Stimulated activated CD8-positive, alpha-beta memory T cell treated with anti-CD3 and anti-CD28 coated beads, Interleukin-7, amount 100 ng/mL, for 48 hours (primary cell): ENCODE measurements at places on chromosomes 5 and 9.

DNA sequence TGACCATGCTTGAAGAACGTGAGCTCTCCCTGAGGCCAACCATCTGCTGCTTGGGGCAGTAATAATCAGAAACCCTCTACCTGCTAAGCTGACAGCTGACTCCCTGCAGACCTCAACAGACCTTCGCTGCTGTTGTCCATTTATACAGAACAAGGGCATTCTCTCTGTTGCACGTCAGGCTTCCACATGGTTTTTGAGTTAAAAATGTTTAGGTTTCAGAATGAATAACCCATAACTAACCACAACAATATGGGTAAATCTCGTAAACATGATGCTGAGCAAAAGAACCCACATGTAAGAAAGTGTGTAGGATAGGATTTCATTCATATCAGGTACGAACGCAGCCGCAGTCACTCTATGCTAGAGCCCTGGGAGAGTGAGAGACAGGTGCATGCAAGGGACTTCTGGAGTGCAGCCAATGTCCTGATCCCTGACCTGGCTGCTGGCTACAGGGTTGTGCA, 348.5 kb downstream of the MED10 start:
- no peak for DNase-seq

DNA sequence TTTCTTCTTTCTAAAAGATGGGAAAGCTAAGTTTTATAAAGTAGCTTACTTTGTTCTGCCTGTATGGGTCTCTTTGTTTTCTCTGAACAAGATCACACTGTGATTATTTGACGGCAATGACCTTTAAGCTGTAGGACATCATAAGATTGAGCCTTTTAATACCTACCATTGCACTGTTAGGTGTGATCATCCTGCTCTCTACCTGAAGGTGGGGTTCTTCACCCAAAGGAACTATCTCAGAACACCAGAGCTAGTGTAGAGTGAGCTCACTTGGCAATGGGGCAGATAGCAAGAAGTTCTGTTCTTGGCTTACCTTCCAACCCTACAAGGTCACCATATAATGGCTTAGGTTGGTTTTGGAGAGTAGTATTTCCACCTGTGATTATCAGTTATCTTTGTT, 200.2 kb downstream of the SPATA31D1 start:
- no peak for DNase-seq

GRCh38 chr9:121783521-121784507, 132.4 kb downstream of the DAB2IP start:
- no peak for DNase-seq

DNA sequence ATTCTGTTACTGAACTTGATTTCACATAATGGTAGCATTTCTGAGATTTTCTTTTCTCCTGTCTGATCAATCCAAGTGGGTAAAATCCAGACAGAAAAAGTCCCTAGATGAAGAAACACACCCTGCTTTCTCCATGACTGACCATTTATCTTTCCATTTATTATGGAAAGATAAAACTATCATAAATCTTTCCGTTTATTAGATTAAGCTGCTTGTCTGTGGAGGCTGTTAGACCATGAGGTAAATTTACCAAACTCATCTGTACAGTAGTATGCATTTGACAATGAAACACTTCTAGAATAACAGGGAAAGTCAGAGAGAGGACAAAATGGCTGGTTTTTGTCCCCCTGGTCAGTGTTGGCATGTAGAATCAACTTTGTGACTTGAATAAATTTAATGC, 491.2 kb upstream of the SEMA6A start:
- no peak for DNase-seq

DNA sequence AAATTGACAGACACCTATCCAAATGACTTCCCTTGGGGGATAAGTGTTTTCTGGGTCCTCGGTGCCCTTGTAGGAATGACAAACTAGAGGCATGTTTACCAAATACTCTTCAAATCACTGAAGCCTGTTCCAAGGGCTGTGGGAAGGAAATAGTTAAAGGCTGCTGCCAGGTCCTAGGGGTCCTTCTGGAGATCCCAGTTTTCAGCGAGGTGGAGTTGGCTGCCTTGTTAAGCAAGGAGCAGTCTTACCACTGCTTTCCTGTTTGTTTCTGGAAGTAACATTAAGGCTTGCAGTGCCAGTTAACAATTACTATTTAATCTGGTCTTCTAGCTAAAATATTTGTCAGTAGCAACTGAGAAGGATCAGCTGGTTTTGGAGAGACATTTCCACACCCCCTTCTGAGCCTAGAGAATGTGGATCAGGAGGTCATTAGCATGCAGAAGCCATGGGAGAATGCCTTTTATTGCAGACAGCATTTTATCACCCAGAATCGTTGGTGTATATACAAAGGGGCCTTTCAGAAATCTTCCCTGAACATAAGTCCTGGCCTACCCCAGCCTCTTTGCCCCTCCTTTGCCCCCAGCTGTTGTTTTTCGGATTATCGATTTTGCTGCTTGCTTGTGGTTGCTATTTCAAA, 238.8 kb downstream of the DMAC1 start:
- DNase-seq: no peak

DNA sequence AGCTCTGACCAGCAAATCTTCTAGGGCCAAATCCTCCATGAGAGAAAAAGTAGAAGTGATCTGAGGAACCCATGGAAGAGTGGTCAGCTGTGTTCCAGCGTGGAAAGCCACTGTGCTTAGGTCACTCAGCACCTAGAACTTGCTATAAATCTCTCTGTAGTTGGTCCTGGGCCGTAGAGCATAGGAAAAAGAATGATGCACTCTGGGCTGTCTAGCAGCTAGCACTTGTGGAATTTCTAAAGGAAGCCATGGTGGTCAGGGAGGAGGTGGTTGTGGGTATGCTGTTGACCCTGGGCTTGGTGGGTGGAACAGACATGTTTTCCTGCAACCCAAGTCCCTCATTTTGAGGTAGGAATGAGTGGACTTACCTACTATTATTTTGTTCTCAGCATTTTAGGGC, 48.1 kb downstream of the GGTA1 start:
- no peak for DNase-seq

DNA sequence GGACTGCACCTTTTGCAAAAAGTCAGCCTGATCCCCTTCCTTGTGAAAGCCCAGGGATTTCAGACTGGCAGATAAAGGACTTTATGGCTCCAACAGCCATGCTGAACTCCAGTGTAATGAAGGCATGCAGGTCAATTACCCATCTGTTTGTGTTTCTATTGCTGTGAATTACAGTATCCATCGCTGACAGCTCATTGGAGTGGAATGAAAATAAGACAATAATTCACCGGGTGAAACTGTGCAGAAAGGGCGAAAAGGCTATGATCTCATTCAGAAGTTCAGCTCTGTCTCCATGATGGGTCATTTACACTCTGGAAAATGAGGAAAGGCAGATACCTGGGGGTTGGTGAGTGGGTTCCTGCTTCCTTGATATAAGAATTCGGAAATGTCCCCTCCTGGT, 148.0 kb downstream of the BRINP1 start:
- DNase-seq: no peak

DNA sequence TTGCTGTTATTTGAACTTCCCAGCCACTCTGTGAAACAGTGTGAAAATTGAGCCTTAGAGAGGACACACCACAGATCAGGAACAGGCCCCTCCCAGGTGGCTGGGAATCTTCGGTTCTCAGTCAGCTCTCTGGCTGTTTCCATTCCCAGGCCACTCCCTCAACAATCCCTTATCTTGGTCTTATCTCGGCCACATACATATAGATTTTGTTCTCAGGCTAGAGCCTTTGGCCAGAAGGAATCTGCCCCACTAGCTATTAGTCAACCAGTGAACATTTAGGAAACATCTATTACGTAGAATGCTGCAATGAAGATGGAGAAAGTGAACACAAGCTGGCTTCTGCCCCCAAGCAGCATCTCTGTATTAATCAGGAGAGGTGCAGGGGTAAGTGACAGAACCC, 21.0 kb upstream of the WWC1 start:
- DNase-seq: no peak

DNA sequence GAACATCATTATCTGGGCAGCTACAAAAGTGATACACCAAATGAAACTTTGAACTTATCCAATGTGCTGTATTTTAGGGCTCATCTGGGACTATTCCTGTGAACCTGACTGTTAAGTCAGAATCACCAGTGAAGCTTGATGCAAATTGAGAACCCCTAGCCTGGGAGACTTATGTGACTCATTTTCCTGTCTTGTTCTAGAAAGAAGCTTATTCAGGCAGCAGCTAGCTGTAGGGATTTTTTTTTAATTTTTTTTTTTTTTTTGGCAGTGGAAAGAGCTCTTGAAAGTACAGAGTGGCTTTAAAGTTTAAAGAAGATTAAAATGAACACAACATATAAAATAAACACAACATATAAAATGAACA, 81.1 kb upstream of the TNFAIP8 start:
- DNase-seq: no peak

DNA sequence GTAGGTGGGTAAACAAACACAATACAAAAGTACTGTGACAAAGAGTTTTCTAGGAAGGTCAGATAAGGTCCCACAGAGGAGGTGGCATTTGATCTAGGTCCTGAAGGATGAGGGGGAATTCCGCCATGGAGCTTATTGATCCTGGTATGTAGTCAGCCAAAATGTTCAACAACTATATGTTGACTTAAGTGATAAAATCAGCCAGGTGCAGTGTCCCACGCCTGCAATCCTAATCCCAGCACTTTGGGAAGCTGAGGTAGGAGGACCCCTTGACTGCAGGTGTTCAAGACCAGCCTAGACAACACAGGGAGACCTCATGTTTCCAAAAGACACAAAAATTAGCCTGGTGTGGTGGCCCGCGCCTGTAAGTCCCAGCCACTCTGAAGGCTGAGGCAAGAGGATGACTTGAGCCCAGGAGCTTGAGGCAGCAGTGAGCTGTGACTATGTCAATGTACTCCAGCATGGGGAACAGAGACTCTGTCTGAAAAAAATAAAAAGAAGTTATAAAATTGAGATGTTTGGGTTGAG, 46.4 kb upstream of the PLIN2 start:
- DNase-seq: no peak

DNA sequence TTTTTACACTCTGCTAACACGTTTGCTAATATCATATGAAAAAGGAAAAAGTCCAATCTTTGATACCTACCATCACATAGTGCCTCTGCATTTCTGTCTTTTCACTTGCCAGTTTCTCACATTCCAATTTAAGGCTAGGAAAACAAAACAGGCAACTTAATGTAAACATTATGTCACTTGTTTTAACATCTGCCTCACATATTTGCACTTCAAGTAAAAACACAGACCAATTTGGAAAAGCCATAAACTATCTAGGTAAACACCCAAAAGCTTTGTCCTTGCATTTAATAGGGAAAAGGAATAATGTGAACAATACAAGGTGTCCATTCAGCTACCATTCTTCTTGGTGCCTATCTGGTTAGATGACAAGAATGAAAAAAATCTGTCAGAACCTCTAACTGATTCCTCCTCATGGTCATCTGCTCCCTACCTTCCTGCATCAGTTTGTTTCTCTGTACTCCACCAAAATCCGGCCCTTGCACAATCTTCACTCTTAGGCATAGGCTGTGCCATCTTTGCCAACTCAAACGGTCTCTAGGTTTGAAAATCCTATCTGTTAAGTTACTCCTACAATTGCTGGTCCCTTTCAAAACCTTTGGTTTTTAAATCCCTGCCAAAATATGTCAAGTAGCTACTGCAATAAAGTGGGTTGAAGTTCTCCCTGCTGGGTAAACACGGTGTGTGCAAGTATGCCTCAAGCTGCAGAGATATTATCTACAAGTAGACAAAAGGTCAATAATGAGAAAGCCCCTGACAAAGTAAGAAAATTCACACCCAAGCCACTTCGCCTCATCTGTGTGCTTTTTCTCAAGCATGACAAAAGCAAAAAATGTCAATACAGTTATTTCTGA, 3.4 kb downstream of the TLE1 start:
- no peak for DNase-seq

DNA sequence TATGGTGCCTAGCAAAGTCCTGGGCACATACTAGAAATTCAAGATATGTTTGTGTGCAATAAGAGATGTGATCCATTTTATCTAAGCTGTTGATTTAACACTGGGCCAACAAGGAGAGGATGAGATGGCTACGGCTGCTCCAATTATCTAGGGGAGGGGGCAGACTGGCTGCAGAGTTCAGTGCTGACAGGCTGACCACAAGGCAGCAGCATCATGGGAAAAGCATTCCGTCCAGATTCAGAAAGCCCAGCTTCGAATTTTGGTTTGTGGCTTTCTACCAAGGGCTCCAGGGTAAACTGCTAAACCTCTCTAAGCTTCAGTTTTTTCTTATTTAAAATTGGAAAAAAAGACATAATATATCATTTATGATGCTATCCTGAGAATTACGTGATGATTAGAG, 385.1 kb upstream of the DAP start:
- DNase-seq: no peak

- no peak for DNase-seq
These were observed 348.0 kb downstream of the SEMA5A start for GRCh38 chr5:9197881-9198260.

DNA sequence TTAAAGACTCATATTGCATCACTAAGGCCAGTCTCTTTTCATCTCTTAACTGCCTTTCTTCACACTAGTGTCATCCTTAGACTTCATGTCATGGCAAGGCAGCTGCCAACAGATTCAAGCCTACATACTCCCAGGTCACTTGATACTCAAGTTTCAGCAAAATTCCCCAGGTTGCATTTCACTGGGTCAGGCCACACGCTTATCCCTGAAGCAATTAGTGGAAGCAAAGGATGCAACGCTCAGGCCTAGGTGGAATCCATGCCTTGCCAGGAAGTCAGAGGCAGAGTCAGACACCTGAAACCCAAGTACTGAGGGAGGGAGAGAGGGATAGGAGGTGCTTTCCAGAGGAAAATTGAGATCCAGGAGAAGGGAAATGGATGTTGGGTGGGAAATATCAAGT, 28.9 kb downstream of the YIPF5 start:
- no peak for DNase-seq

GRCh38 chr5:140399979-140400729, 1.5 kb upstream of the ANKHD1 start:
- no peak for DNase-seq

GRCh38 chr5:52987711-52988331, 1.3 kb upstream of the ITGA2 start:
- DNase-seq: no peak

GRCh38 chr5:135365281-135365680, 33.8 kb downstream of the MACROH2A1 start:
- DNase-seq: no peak

DNA sequence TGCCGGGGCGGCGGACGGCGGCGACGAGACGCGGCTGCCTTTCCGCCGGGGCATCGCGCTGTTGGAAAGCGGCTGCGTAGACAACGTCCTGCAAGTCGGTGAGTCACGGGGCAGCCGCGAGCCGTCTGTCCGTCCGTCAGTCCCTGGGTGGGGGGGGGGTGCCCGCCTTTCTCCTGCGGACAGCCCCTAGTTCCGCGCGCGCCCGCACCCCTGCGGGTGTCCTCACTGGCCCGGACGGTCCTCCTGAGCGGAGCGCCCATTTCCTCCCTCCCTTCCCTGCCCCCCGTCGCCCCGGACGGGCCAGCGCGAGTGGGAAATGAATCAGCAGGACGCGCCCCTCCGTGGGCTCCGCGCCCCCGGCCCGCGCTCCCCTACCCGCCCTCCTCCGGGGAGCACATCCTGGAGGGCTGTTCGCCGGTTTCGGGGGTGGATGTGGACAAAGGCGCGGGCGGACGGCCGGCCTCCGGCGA, 828 bp downstream of the ZSWIM6 start:
- DNase-seq: no peak
